ENCODE measurements at places on chromosomes 12 and 14. TPM values are rescaled to one million over a fixed set of nuclear protein-coding genes. Genes with fewer than 3 reads are reported as not detected.

DNA sequence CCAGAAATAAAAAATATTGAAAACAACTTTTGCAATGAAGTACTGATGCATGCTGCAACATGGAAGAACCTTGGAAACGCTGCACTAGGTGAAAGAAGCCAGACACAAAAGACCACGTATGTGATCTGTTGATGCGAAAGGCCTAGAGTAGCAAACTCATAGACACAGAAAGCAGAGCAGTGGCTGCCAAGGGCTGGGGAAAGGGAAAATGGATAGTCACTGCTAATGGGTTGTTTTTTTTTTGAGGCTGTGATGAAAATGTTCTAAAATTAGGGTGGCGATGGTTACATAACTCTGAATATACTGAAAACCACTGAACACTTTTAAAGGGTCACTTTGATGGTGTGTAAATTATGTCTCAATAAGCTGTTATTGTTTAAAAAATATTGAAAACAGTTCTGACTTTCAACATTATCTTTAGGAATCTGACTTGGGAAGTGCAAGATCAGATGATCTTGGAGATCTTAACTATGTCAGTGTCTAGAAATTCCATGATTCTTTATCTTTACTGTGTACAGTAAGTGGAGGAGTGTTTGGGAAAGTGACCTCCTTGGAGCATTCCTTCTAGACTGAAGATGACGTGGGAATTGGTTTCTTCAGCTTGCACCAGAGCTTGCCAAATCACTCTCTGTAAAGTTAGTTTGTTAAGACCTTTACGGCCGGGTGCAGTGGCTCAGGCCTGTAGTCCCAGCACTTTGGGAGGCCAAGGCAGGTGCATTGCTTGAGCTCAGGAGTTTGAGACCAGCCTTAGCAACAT lies 12.4 kb downstream of the MLXIP start:
- no peak for DNase-seq

- no peak for DNase-seq
Observed at GRCh38 chr12:56021889-56022497, 1.1 kb downstream of the IKZF4 start.

- no peak for DNase-seq
Observed at GRCh38 chr12:110888256-110888991, 32.0 kb downstream of the MYL2 start.

DNA sequence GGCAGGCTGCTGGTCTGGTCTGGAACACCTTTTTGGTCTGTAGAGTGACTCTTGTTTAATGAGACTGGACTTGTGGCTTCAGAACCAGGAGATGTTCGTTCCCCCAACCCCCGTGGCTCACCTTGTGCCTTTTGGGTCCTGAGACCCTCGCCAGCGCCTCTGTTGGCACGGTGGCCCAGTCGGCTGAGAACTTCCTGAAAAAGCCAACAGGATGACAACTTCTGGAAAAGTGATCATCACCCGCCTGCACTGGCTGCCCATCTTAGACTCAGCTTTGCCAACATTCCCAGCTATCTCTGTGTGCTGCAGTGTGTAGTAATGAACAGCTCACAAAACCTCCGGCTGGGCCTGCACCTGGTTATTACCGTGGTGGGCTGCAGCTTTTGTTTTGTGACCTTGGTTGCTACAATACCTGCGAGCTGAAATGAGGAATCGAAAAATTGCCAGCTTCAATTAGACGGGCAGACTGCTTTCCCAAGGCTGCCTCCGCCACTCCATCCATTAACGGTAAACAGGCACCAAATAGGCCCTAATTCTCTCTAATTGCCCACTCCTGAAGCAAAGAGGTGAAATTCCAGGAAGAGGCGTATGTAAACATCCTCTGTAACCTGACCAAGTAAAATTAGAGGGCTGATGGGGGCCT lies 16.0 kb downstream of the MEG3 start:
- no peak for DNase-seq

GRCh38 chr12:54415221-54415929 lies 3.7 kb downstream of the ITGA5 start:
- DNase-seq: no peak

DNA sequence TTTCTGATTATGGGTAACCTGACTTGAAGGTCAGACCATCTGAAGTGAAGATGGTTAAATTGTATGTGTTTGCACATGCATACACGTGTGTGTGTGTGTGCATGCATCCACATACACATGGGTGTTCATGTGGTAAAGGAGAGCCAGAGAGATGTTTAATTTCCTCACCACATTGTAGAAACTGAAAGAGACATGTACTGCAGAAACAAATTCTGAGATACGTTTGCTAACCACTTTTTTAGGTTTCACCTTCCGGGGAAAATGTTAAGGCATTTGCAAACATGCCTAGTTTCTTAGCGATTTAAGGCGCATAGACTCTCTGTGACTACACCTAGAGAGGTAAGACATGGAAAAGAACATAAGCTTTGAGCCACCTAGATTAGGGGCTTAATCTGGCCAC lies 362.9 kb downstream of the RAD51B start:
- DNase-seq: no peak

GRCh38 chr14:77097006-77097699 lies 905 bp upstream of the CIPC start:
- DNase-seq: no peak

DNA sequence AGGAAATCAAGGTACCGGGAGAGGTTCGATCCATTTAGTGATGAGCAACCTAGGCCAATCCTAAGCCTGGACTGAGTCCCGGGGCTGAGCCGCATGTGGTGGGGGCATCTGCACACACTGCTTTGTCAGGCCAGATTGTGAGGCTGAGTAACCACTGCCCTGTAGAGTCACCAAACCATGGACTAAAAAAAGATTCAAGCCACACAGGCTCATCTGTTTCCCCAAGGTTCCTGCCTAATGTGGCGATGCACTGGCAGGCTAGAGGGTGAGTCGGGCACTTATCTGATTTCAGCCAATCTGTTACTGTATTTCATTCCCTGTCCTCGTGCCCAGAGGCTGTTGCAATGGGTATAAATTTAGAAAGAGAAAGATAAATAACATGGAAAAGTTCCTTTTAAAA lies 140.8 kb downstream of the TTC7B start:
- no peak for DNase-seq

- DNase-seq: no peak
Observed at GRCh38 chr12:47803191-47803875, 16.4 kb downstream of the HDAC7 start.

The RASSF9 gene
- total RNA-seq: 9.1 TPM

The FKBP11 gene
- total RNA-seq: 5.5 TPM
